NCI-H446 treated with DMSO at 0.1 percent for 48 hours (cell line): ENCODE measurements at places on chromosomes 5 and 9.
A peak's percentile ranks its signal among the peaks of the same experiment; 100 is the strongest.

DNA sequence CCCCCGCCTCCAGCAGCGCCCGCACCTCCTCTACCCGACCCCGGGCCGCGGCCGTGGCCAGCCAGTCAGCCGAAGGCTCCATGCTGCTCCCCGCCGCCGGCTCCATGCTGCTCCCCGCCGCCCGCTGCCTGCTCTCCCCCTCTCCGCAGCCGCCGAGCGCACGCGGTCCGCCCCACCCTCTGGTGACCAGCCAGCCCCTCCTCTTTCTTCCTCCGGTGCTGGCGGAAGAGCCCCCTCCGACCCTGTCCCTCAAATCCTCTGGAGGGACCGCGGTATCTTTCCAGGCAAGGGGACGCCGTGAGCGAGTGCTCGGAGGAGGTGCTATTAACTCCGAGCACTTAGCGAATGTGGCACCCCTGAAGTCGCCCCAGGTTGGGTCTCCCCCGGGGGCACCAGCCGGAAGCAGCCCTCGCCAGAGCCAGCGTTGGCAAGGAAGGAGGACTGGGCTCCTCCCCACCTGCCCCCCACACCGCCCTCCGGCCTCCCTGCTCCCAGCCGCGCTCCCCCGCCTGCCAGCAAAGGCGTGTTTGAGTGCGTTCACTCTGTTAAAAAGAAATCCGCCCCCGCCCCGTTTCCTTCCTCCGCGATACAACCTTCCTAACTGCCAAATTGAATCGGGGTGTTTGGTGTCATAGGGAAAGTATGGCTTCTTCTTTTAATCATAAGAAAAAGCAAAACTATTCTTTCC is 19.3 kb downstream of the CDKN2A start:
- peak; percentile 88 for DNase-seq

- no peak for DNase-seq
Measured at GRCh38 chr5:131393498-131393968, 129.7 kb downstream of the CDC42SE2 start.

DNA sequence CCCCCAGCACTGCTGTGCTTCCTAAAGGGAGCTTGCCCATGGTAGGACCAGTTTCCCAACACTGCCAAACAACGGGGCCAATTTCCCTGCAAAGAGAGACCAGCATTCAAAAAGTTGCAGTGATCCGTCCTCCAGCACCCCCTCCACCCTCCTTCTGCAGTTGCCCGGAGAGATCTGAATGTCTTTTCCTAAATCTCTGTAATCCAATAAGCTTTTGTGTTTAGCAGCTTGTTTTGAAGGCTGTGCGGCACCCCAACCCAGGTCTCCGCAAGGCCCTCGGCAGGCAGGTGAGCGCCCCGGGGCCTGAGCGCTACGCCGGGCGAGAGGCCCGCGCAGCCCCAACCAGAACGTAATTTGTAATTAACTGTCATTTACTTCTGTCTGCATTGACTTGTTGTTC is 366.9 kb upstream of the IRX2 start:
- no peak for DNase-seq

GRCh38 chr5:179475208-179475751 is 75.1 kb upstream of the RUFY1 start:
- peak; percentile 14 for DNase-seq

GRCh38 chr5:108900668-108901067 is 153.0 kb downstream of the FER start:
- no peak for DNase-seq

DNA sequence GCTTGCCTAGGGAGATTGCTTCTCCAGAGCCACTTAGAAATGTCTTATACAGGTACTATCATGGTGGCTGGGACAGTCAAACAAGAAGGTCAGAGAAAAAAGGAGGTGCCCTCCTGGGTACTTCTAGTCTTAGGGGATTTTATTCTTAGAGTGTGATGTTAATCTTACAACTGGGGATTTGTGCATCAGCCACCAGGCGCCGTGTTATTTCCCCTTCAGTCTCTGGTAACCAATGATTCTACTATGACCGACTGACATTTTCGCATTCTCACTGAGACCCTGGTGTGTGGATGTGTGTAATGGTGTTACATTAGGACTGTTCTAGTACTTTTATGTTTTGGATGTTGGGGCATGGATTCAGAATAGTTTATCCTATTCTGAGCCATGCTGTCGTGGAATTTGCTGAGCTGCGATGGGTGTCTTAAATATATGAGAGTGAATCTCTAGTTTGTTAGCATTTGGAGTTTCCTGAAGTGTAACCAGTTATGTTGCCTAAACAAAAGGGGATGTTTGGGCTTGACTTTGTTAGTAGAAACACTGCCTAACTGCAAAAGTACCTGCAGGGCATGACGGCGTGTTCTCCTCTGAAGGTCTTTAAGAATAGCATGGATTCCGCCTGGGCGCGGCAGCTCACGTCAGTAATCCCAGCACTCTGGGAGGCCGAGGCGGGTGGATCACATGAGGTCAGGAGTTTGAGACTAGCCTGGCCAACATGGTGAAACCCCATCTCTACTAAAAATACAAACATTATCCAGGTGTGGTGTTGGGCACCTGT is 175.2 kb upstream of the DAP start:
- DNase-seq, result no peak

DNA sequence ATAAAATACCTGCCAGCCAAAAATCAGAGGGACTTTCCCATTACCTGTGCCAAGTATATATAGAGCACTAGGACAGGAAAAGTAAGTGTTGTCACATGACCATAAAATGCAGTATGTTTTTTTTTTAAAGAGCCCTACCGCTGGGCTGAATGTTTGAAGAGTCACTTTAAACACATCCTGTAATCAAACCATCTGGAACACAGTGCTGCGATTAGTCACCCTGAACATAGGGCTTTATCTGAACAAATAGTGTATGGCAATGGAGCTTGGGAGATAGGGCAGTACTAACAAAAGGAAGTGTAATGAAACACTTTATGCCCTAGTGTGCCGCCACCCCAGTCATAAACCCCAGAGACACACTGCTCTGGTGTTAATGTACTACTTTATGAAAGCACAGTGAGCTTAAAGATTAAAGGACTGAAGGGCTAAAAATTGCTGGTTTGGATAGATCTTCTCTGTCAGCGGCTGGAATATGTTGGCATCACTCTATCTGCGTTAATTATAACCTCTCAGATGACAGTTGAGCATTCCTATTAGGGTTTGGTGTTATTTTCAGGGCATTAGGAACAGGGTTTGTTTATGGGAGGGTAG is 90.4 kb downstream of the ZNF608 start:
- DNase-seq, result peak; percentile 80

DNA sequence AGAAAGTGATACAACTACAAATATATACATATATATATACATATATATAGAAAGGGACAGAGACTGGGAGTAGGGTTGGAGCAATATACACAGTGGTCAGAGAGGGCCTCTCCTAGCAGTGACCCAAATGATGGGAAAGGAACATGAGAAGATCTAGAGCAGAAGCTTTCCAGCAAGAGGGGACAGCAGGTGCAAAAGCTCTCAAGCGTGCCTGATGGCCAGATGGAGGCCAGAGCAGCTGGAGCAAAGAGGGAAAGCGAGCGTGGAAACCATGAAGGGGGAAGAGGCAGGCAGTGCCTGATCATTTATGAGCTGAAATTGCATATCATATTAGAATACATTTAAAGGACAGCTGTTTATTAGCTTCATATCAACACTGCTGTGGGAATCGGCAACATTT is 7.6 kb upstream of the GRPEL2 start:
- no peak for DNase-seq

DNA sequence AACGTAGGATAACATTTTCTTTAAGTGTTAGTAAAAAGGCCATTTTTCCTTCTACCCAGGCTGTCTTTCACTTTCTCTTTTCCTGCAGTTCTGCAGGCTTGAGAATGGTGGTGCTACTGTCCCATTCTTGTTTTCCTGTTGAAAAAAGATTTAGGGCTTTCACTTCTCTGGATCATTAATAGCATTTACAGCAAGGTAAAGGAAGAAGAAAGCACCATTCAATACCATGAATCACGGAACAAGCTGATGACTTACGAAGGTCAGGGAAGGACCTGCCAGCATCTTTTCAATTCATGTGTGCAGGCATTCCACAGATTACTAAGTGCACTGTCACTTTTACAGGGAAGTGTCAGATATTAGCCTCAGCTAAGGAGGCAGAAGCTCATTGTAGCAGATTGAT is 292.8 kb downstream of the YTHDC2 start:
- DNase-seq, result no peak

DNA sequence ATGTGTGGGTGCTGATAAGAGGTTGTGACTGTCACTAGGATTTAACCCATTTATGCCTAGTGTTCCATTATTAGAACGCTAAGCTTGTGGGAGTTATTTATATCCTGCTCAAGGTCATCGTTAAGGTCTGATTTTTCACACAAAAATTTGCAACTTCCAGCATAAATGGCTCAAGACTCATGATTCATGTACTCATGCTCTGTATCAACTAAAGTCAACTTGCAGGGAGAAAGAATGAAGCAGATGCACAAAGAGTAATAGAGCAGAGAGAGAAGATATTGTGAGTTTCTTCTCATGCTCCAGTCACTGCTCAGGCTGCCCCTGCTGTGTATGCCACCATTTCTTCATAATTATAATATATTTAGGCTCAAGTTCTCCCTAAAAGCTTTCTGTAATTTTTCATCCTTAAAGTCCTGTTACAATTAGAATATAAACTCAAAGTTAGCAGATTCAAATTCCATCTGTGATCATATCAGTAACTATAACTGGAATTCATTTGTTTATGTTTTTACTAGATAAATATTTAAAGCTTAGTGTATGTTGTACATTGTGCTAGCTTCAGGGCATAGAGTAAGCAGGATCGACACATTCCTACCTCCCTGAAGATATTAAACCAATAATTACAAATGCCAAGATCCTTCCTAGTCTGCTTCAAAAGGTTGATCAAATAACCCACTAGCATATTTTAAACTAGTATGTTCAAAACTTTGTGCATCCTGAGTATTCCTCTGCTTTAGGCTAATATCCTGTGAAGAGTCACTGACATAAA is 136.7 kb downstream of the NUDT12 start:
- DNase-seq, result no peak

DNA sequence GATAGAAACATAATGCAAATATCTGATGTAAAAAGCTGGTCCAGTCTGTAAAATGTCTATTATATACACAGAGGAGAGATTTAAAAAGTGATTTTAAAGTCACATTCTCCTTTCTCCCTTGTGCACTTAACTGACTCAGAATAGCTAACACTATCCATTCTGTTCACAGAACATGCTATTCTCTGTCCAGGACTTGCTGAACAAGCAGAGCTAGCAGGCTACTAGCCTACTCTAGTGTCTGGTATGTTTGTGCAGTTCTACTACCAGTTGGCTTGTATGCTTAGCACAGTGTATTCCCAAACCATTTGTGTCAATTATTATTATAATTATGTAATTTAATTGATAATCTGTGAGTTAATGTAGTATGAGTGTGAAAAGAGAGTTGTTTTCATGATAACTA is 161.7 kb upstream of the NUDT12 start:
- no peak for DNase-seq

DNA sequence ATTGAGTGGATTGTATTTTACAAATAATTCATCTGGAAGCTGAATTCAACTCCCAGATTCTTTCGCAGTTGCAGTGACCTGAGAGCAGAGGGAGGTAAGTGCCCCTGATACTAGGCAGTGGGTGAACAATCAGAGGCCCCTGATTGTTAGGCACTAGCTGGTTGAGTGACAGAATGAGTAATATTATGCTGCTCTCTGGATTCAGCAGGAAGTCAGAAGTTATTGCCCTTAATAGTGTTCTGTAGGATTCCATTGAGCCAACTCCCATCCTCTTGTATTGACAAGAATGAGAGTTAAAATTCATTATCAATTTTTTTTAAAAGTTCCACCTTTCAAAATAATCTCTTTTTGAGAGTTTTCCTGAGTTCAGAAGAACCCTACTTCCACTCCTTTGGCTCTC is 301.2 kb downstream of the DTWD2 start:
- no peak for DNase-seq

DNA sequence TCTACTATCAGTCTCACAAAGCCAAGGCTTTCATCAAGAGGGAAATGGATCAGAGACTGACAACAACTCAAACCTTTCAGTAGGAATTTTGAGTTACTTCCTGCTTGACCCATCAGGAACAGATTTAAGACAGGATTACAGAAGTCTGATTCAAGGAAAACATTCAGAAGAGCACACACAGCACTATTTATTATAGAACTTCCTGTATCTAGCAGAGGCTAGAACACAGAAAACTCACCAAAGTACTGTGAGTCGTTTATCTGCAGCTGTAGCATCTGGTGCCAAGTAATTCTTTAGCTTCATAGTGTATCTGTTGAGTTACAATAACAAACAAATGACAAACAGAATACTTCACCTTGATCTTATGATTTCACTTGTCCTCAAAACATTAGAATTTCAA is 13.8 kb downstream of the LEAP2 start:
- DNase-seq, result no peak

DNA sequence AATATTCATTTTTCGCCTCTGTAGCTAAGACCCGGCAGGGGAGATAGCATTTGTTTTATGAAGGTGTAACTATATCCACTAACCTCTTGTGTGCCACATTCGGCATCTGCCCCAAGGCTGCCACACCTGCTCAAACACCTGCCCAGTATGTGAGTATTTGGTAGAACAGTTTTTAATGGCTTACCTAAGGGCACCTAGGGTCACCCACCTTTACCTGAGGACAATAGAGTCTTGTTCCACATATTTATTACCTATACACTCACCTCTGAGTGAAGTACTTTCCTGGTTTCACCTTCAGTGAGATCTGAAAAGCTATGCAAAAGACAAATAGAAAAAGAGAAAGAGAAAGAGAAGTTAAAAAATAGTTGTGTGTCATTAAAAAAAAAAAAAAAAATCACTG is 68.0 kb upstream of the PIP5K1B start:
- no peak for DNase-seq

DNA sequence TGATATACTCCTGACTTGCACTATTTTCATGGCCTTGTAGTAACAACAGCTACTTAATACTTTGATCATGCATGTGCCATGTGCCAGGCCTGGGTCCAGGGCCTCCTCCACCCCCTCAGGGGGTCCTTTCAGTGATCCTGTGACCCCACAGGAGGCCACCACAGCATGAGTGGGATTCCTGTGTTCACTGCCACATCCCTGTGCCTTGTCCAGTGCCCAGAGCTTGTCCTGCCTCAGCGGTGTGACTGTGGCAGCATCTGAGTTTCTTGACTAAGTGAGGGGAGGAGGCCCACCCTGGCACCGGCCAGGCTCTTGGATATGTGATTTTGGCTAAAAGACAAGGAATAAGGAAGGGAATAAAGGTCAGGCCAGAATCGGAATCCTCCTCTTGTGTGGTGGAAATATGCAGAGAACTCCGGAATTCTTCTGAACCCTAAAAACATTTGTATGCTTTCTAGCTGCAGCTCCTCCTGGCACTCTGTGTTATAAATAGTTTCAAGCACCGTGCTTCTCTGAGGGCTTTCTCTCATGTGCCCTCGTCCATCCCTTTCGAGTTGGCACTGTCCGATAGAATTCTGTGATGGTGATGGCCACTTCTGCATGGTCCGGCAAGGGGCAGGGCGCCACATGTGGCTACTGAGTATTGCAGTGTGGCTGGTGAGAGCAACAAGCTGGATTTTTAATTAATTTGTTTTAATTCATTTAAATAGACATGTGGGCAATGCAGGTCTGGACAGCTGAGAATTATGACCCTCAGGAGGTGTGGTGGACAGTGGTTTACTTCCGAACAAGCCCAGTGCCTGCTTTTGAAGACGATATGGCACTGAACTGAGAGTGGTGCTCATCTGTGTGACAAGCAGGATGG is 31.8 kb downstream of the TENT4A start:
- DNase-seq, result no peak
